ENCODE measurements at places on chromosomes 3 and 15.
A peak's percentile ranks its signal among the peaks of the same experiment; 100 is the strongest.

DNA sequence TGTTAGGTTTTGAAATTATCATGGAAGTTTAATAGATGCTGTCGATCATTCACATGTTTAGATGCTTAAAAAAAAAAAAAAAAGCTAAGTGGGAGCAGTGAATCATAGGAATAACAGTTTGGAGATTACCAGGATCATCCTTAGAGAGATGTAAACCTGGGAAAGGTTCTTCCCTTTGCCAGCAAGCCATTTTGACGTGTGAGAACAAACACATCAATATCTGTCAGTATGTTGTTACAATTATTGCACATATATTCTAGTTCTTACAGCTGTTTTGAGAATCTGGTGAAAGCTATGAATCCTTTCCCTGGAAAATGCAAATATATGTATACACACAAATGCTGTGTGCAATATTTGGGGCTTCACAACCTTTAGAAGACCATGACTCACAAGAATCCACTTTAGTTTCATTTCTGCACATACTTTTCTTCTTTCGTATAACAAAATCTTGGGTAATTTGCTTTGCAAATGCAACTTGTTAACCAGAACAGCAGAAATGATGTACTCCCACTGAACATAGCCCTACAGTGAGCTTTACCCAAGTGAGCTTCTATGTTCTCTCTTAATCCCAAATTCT, 12.0 kb downstream of the NFKBIZ start:
- DNase-seq, result no peak

DNA sequence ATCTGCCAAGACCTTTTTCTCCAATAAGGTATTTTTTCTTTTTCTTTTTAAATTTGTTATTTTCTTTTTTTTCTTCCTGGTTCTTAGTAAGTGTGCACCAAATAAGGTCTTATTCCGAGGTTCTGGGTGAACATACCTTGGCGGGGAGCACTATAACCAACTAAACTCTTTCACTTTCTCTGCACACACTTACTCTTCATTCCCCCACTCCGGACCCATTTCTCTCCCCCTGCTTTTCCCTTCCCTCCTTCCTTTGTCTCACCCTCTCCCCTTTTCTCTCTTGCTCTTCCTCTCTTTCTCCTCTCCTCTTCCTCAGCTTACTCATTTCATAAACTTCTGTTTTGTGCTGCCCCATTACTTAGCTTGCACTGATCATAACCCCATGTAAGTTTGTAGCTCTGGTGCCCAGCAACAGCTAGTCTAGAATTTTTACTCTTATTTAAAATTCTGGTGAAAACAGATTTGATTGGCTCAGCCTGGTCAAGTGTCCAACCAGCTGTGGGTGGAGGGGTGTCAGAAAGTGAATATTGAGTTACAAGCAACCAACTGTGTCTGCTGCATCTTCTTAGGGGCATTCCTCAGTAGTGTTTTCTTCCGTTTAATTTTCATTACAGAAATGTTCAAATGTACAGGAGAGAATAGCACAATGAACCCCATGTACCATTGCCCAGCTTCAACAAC, 297.5 kb downstream of the SHQ1 start:
- no peak for DNase-seq

DNA sequence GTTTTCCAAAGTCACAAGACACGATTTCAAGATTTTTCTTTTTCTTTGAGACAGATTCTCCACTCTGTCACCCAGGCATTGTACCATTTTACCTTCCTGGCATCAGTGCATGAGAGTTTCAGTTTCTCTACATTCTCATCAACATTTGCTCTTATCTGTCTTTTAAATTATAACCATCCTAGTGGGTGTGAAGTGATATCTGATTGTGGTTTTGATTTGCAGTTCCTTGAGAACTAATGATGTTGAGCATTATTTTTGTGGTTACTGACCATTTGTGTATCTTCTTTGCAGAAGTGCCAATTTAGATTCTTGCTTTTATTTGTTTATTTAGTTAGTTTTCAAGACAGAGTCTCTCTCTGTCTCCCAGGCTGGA, 41.2 kb downstream of the ADIPOQ start:
- no peak for DNase-seq

DNA sequence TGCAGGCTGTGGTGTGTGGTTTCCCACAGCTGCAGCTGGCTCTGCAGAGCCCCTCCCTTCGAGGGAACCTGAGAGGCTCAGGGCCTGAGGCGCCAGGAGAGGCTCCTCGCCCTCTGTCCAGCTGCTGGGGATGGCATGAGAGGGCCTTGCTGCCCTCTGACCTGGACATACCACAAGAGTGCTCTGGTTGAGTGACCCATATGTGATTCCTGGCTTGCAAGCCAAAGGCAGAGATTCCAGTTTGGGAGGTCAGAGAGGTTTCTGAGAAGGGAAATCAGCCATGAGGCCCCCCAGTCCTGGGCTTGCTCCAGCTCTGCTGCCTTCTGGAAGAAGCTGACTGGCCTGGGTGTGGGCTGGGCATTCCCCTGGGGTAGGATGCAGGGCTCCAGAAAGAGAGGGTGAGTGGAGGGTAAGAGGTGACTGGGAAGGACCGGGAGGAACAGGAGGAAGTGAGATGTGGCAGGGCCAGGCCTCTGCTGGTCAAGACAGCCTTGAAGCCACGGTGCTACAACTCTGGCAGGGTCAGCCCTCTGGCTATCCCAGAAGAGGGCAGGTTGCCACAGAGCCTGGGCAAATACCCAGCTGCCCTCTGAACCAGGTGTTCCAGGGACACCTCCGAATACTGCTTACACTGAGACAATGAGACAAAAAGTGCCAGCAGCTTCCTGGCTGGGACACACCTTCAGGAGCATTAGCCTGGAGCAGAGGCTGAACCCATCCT, 16.0 kb upstream of the SRP14 start:
- DNase-seq, result no peak

DNA sequence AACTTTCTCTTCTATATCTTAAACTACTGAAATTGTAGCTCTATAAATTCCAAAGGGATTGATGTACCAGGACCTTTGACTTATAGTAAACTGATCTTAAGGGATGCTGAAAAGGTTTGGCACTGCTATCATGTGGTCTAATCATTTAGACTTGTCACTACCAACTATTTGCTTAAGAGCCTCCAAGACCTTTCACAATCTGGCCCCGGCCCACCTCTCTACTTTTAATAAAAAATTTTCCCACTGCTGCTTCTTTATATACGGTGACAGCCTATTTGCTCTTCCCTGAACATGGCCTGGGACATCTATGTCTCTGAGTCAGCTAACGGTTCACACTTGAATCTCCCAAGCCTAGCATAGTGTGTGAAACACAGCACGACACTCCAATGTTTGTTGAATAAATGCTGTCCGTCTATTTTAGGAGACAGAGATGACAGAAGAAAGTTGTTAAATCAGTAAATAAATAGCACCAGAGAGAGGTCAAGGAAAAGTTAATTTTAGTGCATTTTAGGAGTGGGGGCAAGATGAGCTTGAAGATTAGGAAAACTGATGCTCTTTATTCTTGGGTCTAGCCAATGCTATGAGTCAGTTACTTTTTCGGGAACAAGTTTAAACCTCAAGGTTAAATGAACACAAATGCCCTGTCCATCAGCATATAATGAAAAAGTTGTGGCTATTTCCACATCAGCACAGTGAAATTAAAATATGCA, 212.9 kb downstream of the TIGIT start:
- peak; percentile 36 for DNase-seq

DNA sequence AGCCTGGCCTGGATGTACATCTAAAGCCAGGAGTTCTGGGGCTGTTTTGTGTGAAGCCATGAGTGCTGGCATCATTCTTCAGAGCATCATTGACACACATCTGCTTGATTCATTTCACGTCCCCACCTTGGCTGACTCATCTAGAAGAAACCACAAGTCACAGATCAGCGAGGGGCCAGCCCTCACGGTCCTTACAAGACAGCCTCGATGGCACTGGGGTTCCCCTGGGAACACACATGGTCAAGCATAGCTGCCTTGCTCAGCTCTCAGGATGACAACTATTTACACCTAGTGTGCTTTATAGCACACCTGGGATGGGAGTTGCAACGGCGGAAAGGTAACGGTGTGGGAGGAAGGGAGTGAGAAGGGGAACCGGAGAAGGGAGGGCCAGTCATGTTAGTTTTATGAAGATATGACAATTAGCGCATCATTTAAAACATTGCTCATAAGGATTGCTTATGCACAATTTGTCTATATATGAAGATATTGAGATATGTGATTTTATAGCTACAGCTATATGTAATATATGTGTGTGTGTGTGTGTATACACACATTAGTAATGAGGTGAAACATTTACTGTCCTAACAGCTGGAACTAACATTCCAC, 227.1 kb downstream of the RPLP1 start:
- no peak for DNase-seq

DNA sequence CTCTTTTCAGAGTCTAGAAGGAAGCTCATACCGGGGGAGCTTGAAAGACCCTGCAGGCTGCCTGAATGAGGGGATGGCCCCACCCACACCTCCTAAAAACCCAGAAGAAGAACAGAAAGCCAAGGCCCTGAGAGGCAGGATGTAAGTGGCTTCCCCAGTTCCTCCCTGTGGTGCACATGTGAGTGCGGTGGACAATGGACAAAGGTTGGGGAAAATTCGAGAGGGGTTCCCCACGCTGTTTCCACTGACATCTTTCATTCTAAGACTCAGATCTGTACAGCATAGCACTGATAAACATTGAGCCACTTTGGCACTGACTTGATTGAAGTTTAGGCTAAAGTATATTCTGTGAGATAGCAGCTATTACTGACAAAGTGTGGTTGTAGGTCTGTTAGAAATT, 79.5 kb upstream of the UMPS start:
- no peak for DNase-seq

DNA sequence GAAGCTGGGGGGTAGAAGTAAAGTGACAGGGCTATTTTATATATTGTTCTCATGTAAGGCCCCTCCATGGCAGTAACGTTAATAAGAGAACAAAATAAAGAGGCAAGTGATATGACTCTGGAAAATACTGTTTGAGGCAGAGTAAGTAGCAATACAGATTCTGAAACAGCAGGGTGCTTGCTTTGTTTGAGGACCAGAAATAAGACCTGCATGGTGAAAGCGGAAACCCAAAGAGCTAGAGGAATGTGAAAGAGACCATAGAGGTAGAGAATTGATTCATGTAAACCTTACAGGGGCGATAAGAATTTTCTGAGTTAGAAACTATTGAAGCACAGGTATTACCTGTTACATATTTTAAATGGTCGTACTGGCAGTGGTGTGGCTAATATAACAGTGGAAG, 1517.1 kb downstream of the SI start:
- no peak for DNase-seq

DNA sequence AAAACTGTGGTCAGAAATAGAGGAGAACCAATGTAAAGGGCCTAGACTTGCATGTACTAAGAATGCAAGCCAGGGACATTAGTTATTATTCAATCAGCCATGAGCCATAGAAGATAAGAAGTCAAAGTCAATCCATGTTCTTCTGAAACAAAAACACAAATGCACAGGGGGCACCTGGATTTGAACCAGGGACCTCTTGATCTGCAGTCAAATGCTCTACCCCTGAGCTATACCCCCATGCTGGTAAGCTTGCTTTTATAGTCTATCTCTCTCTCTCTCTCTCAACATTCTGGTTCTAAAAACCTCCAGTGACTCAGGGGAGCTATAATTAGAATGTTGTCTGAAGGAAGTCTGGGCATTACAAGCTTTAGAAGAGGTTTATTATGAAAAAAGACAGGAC, 85.6 kb upstream of the ACP3 start:
- DNase-seq, result peak; percentile 71

- DNase-seq, result no peak
Measured at GRCh38 chr3:113222451-113223086, 11.2 kb downstream of the BOC start.

- DNase-seq, result peak; percentile 29
Measured at GRCh38 chr15:70093481-70094319, 4.0 kb downstream of the TLE3 start.

DNA sequence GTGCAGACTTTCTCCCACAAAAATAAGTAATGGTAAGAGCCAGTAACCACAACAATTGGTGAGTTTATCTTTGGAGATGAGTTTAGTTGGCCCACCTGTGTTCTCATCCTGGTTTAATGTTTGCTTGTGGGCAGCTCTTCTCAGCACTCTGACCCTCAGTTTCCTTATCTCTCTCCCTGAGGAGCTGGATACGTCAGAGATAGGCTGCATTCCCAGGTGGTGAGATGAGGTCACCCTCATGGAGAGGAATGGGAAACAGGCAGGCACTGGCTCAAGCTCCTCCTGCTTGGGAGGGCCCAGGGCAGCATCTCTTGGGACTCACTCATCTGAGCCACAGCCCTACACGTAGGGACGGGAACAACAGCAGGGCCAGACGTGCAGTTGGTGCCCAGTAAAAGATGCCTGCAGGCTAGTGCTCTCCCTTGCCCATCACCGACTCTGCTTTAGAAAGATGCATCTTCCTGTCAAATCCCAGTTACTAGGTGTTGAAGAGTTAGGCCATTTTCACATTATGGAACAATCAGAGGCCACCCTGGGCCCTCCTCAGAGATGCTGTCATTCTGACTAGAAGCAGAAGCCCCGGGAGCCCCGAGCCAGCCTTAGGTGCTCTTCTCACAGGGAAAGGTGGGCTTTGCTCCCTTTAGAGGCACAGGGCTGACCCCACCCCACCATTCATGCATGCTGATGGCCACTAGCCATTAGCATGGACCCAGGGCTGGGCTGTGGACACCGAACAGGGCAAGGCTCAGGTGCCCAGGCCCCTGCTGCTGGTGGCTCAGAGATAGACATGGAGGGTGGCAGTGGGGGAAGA, 59.7 kb downstream of the GRIP2 start:
- peak; percentile 50 for DNase-seq

DNA sequence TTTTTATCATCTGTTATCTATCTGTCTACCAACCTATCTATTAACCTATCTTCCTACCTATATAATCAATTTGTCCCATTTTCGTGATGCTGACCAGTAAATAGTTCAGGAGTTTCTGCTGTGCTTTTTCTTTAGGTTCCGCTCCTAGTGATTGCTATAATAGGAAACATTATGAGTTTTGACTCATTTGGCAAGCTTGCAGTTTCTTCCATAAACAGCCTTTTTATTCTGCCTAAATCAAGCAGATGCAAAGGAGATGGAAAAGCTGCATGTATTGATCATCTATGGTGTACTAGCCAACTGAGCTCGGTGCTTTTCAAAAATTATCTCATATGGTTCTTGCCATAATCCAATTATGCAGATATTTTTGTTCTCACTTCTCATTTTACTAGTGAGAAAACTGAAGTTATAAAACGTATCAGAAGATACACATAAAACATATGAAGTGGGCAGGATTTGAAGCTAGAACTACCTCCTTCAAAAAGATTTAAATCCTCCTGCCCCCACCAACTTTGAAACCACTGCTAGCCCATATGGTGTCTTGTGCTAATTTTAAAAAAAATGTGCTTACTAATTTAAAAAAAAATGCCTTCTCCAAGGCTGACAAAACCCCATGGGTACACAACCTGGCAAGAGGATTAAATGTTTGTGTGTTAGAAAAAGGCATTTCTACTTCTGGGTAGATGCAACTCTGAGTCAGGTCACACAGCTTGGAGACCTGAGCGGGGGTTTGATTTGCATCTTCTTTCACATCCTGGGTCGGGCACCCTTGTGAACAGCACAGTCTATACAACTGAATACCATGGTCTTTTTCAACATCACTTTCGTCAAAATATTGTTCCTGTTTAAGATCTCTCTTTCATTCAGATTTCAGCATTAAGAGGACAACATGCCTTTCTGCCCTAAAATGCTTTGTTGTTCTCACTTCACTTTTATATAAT, 267.0 kb downstream of the CHL1 start:
- no peak for DNase-seq

- peak; percentile 46 for DNase-seq
Measured at GRCh38 chr3:170701696-170702678, 116.1 kb upstream of the SLC7A14 start.
